Hindlimb muscle (tissue), 1 donor: ENCODE measurements at places on chromosomes 6 and 20. TPM values are rescaled to one million over a fixed set of nuclear protein-coding genes. Genes with fewer than 3 reads are reported as not detected.

Gene MRAP2
- polyA plus RNA-seq: 21.4 TPM

- no peak for DNase-seq
Measured at GRCh38 chr20:54090230-54091119, 20.1 kb upstream of the BCAS1 start.

- DNase-seq: no peak
Measured at GRCh38 chr6:132060591-132060990, 109.4 kb upstream of the CCN2 start.

DNA sequence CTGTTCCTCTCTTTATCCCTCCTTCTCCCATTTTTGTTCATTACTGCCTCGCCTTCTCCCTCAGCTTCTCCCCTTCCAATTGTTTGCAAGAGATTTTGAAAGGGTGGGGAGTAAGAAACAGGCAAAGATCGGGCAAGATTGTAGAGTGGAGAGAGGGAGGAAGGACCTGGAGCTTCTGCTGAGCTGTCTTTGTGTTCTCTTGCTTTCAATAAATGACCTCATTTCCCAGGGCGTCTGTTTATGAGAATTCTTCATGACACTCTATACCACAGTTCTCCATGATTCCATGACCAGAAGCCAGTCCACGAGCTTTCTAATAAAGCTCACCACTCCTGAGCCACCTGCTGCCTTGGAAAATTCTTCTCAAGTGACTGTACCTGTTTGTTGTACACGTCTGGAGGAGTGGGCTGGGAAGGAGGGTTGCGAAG is 50.0 kb upstream of the PLEKHG1 start:
- DNase-seq: no peak

GRCh38 chr20:58010666-58011065 is 217.8 kb downstream of the ANKRD60 start:
- no peak for DNase-seq

DNA sequence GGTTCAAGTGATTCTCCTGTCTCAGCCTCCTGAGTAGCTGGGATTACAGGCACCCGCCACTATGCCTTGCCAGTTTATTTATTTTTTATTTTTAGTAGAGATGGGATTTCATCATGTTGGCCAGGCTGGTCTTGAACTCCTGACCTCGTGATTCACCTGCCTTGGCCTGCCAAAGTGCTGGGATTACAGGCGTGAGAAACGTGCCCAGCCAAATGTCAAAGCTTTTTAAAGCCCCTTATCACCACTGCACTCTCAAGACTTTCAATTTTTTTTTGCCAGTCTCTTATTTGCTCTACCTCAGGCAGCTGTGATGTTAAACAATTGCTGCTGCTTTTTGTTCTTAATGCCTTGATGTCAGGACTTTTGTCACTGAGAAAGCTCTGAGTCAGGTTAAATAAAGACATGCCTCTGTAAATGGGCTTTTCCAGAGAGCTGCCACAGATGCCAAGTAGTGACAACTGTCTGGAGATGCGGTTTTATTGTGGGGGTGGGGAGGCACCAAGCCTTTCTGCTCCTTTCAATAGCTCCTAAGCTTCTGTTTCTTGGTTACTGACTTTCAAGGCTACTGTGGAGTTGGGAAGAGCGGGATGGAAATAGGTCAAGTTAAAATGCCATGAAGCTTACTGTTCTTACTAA is 29.2 kb downstream of the RSPH3 start:
- DNase-seq: no peak
